ENCODE measurements at places on chromosomes 1 and 21.

GRCh38 chr1:76494807-76495206, 372.5 kb upstream of the ST6GALNAC5 start:
- DNase-seq = no peak

DNA sequence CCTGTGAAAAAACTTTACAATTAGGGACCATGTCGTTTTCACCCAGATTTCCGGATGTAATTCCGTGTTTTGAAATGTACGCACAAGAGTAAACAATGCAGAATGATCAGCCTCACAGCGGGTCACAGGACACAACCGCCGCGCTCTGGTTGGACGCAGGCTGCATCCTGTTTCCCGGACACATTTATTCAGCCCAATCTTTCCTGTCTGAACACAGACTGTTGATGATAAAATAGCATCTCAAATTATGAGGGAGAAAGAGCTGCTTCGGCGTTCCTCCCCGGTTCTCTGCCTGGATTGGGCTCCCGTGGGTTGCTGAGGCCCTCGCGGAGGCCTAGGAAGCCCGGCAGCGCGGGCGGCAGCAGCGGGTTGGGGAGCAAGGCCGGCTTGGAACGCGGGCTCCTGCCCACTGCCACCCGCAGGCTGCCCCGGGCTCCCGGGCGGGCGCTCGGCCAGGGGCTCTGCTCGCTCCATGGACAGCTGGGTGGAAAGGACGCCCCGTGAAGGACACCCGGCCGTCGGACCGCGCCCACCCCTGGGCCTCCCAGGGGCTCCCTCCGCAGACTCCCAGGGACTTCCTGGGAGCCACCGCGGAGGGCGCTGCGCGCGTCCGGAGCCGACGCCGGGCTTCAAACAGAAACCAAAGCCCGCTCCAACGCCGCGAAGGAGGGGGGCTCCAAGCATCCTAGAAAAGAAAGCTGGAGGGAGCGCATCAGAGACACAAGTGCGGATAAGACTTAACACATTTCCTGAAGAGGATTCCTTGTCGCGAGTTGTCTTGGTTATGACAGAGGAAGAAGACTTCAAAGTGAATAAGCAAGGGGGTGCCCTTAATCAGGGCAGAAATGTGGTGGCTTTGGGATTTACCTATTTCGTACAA, 122.3 kb downstream of the ESRRG start:
- DNase-seq = peak; percentile 61

GRCh38 chr1:18110598-18110939, 3.0 kb downstream of the IGSF21 start:
- DNase-seq = no peak

- DNase-seq = no peak
These were observed 114.1 kb downstream of the C1orf94 start for GRCh38 chr1:34290831-34291230.

DNA sequence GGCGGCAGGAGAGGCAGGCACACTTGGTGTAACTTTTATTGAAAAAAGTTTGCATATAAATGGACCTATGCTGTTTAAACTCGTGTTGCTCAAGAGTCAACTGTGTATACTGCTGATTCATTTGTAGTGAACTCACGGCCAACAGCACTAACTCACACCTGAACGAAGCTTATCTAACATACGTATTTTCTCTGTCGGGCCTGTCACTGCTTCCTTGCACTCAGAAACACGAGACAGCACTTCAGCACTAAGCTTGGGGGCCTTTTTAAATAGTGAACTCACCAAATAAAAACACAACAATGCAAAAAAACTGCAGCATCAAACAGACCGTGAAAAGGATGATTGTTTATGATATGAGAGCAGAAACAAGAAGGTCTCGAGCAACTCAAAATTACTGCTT, 58.9 kb upstream of the NEK2 start:
- DNase-seq = no peak

GRCh38 chr1:2213576-2214505, 14.3 kb upstream of the SKI start:
- DNase-seq = no peak

DNA sequence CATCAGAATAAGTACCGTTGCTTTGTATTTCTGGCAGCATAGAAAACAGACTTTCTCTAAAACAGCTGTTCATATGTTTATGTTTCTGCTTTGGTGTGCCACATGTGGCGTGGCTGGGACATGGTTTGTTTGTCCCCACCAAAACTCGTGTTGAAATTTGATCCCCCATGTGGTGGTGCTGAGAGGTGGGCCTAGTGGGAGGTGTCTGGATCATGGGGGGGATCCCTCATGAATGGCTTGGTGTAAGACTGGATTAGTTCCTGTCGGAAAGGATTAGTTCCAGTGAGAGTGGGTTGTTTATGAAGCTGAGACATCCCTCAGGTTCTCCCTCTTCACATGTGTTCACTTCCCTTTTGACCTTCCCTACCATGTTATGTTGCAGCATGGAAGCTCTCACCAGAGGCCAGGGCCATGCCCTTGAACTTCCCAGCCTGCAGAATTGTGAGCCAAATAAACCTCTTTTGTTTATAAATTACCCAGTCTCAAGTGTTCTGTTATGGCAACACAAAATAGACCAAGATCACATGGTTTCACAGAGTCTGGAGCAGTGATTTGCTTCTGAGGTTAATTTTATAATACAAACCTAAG, 17.9 kb upstream of the H3-3A start:
- no peak for DNase-seq

DNA sequence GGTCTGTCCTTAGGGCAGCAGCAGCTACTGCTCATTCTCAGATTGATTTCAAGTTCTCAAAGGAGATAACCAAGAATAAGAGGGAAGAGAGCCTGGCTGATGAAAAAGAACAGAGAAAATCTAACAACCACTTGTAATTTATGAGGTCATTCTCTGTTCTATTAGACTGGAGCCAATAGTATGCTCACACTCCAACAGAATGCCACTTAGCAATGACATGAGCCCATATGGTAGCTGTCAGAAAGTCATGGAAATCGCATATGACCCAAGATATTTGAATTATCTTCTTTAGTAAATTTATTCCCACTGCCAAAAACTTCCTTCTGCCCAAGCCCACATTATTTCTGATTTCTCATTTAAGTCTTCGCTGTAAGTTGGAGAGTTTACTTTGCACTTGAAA, 53.7 kb upstream of the PLA2G4A start:
- DNase-seq = no peak

- DNase-seq = no peak
These were observed 46.2 kb upstream of the PRRX1 start for GRCh38 chr1:170617591-170618330.

- peak; percentile 68 for DNase-seq
These were observed 8.0 kb downstream of the RRP1B start for GRCh38 chr21:43667191-43667904.

GRCh38 chr1:211634461-211634860, 41.0 kb downstream of the NEK2 start:
- DNase-seq = no peak

- DNase-seq = peak; percentile 41
These were observed 31.2 kb downstream of the SDC3 start for GRCh38 chr1:30877205-30877912.

GRCh38 chr1:239831577-239832355, 259.9 kb upstream of the FMN2 start:
- no peak for DNase-seq

- peak; percentile 89 for DNase-seq
These were observed 37.4 kb downstream of the RASSF5 start for GRCh38 chr1:206544562-206545257.

DNA sequence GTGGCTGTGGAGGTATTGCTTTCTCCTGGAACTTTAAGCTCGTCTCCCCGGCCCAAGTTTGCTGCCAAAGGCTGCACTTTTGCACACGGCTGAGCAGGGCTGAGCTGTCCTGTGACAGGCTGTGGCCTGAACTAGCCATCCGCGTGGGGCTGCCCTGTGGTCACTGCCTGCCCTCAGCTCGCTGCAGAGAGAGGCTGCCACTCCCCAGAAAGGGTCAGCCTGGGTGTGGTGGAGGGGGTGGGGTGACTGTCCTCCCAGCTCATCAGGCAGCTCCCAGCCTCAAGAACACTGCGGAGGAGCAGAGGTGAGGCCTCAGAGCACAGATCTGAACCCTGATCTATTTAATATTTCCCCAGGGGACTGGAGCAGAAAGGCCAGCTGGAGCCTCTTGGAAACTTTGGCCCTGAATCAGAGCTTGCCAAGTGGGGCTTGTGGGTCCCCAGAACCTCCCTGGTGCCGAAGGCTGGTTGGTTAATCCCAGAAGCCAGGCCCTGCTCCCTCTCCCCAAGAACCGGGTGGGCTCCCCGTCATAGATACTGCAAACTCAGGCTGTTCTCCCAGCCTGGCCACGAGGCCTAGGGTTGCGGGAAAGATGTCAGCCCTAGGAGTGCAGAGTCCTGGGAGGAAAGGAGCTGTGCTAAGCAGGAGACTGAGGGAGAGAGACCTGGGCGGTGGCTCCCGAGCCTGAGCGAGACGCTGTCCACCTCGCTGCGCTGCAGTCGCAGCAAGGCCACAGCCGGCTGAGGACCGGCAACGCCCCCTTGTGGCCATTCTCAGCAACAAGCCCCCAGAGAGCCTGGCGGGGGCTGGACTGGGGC, 125.1 kb upstream of the IPO9 start:
- peak; percentile 91 for DNase-seq

GRCh38 chr1:197464044-197464443, 196.0 kb downstream of the CRB1 start:
- DNase-seq = peak; percentile 24

DNA sequence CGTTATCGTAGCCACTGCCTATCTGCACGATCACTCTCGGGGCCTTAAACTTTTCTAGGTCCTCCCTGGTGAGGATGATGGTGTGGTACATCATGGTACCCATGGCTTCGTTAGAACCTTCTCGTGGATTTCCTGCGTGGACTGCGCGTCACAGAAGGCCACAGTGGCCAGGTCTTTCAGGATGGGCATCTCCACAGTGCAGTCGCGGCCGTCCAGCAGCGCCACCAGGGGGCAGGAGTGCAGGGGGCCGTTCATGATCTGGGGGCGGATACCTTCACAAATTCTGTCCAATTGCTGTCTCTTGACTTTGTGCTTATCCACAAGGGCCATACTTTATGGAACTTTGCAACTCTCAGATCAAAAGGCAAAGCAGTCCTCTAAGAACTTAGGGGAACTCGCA, 69.6 kb downstream of the WLS start:
- DNase-seq = no peak

DNA sequence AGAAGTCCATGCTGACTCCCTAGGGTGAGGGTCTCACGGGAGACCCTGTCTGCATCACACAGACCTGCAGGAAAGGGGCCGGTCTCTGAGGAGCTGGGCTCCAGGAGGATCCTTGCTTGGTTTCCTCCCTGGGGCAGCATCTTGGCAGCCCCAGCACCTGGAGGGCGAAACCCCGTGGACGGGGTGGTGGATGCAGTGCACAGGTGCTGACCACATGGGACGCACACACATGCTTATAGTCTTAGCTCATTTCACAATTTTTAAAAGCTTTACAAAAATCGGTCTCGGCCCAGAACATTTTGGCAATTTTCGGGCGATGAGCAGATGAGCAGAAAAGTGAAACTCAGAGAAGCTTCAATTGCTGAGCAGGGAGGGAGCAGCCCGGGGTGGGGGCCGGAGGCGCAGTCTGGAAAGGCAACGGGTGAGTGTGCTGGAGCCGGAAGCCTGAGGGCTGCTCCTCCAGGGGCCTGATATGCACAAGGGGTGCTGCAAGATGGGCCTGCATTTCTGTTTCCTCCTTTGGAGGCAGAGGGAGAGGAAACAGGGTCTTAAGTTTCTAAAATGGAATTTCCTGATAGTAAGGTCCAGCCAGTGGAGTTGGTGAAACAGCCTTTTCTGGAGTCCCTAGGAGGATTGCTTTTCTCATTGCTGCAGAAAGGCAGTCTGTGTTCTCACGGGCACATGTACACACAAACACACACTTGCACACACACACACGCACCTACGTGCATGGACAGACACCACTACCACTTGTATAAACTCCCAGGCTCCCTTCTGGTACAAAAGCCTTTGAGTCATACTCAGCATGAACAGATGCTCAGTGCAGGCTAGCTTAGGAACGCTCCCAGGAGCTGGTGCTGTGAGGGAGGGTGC, 60.6 kb downstream of the SCCPDH start:
- DNase-seq = no peak

DNA sequence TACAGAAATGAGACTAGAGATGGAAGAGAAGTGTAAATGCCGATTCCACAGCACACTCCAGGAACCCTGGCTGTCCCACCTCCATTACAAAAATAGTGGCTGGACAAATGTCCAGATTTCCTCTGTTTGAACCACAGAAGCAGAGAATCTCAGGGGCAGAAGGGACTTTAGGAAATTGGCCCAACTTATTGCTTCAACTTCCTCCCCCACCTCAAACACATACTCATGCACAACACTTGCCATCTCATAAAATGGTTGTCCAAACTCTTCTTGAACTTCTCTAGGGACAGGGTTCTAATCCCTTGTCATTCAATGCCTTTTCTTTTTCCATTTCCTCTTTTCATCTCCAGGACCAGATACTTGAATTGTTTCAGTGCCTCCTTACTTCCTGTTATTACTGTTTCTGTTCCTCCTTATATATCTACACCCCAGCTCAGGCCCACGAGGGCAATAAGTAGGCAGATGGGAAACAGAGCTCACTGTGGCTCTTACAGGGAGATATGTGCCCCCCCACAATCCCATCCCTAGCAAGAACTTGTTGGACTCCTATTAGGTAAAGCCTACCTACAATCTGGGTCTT, 8.5 kb upstream of the B4GALT3 start:
- no peak for DNase-seq

DNA sequence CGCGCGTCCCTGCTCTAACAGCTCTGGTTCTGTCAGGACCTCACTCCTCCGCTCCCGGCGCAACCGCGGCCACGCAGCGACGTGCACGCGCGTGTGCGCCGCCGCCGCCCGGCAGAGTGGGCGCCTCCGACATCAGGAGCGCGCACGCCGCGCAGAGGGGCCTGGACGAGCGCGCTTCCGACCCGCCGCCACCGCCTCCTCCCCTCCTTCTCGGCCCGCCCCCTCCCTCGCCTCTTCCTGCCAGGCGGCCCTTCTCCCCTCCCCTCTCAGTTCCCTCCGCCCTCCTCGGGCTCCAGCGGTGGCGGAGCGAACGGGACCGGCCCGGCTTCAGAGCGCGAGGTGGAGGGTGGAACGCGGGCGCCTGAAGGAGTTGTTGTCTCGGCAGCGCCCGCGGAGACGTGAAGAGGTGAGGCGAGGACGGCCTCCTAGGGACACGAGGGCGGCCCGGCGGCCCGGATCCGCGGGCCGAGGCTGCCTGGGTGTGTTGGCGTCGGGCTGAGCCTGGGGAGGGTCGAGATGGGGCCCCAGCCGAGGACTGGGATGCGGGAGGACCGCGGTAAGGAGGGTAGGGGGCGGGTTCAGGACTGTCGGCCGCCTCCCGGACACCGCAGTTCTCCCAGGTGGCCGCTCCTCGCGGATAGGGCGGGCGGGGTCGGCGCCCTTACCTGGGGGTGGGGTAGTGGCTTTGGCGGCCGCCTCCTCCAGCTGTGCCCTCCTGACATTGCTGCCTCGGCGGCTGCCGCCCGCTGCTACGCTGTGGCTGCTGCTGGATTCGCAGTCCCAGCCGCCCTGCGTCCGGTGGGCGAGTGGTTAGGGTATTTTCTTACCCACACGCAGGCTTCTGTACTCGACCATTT, at the start of gene RABGAP1L:
Gene RABGAP1L (plus strand): TSS at position 269 of the 857 bp plus-strand sequence.
- peak; percentile 92 for DNase-seq

All from RWPE1 (cell line).